Astrocyte of the hippocampus (primary cell): ENCODE measurements at places on chromosomes 12 and 14.

GRCh38 chr12:40375076-40375475 is 150.3 kb downstream of the LRRK2 start:
- no peak for DNase-seq

DNA sequence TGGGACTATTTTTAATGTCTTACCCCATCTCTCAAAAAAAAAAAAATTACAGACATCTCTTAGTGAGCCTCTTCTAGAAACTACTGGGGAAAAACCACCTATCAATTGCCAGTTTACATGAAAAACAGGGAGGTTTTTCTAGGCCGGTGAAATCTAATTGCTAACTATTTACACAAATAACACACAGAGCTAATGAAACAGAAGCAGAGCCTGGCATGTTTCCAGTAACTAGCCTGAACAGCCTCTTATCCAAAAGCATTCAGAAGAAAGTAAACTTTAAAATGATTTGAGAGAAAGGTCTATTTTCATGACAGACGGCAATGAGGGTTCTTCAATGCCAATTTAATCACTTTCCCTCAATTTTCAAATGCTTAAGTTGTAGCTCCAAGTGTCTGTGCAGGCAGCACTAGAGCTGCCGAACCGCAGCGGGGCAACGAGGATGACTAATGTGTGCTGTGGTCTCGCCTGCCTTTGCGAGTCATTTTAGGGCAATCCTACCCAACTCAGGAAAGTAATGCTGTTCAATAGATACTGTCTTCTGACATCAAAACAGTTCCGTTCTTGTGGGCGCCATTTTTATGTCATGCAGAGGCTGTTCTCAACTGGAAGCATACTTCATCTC is 84.6 kb downstream of the SETD3 start:
- peak; percentile 91 for DNase-seq

- DNase-seq, result no peak
Measured at GRCh38 chr12:123924539-123924938, 48.1 kb downstream of the CCDC92 start.

- no peak for DNase-seq
Measured at GRCh38 chr12:46942579-46942978, 116.8 kb upstream of the SLC38A4 start.

GRCh38 chr14:98103705-98104104 is 1168.3 kb downstream of the BCL11B start:
- no peak for DNase-seq

DNA sequence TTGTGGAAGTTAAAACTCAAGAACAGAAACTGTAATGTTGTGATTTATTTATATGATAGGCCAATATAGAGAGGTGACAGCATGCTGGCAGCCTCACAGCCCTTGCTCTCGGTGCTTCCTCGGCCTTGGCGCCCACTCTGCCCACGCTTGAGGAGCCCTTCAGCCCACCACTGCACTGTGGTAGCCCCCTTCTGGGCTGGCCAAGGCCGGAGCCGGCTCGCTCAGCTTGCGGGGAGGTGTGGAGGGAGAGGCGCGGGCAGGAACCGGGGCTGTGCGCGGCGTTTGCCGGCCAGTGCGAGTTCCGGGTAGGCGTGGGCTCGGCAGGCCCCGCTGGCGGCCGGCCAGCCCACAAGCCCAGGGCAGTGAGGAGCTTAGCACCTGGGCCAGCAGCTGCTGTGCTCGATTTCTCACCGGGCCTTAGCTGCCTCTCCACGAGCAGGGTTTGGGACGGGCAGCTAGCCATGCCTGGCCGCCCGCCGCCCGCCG is 65.8 kb upstream of the SLC8A3 start:
- DNase-seq, result peak; percentile 69

- DNase-seq, result no peak
Measured at GRCh38 chr12:120933786-120934185, 29.6 kb upstream of the SPPL3 start.

DNA sequence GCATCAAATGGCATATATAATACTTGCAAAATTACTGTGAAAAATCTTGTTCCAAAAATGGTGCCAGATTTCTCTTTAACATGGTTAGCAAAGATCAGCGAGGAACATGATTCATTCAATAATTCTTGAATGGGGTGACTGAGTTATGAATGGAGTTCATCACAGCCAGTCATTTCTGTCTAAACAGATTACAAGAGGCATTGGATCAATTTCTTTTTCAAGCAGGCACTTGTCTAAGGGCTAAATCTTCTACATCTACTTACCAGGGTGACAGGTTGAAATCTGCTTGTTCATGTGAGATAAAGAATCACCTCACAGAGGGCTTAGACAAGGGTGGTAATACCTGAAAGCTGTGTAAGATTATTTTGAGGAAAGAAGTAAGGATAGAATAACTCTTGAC is 247.7 kb downstream of the ATP23 start:
- DNase-seq, result no peak

GRCh38 chr12:124772289-124773170 is 91.1 kb downstream of the SCARB1 start:
- no peak for DNase-seq

DNA sequence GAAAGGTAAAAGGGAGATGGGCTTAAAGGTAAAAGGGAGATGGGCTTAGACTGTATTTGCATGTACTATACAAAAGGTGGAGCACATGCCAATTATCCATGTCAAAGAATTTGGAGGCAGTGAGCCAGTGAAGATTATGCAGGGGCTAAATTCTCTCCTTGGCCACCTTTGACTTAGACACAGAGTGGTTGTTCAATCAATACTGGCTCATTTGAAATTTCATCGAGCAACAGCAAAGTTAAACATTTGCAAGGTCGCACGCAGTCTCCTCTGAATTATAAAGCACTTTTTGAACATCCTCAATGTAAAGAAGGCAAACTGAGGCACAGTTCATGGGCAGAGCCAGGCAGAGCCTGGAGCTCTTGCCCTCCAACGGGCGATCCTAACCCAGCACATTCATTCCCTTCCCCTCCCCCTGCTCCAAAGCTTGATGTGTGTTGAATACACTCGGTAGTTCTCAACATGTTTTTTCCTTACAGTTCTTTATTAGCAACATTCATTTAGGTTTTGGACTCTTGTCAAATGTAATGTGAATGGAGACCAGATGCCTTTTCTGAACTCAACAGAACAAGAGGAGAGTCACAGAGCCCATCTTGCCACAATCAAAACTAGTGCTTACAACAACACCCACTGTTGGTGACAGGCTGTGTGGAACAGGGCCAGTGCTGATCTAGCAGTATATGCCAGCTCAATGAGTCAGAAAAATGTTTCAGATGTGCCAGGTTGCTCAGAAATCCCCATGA is 169.7 kb upstream of the G2E3 start:
- DNase-seq, result peak; percentile 88

- DNase-seq, result no peak
Measured at GRCh38 chr12:79143803-79144202, 279.2 kb downstream of the SYT1 start.

DNA sequence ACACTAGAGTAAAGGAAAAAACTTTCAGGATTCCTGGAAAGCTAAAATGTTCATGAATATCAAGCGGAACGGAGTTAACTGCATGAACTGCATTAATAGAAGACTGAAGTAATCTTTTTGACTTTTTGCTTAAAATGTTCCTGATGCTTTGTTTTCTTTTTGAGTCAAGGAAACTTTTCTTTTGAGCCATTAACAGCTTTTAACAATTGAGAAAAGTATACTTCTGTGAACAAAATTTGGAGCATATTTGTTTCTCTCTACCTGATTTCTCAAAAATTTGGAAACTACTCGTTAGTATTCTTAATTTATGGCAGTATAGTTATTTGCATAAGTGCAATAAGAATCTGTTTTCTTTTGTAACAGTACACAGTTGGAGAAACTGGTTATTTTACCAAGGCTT is 78.5 kb downstream of the CALM1 start:
- no peak for DNase-seq

GRCh38 chr12:40145896-40146295 is 40.0 kb upstream of the SLC2A13 start:
- no peak for DNase-seq

GRCh38 chr12:29167445-29167844 is 18.4 kb downstream of the FAR2 start:
- DNase-seq, result no peak

GRCh38 chr12:15719230-15719629 is 70.0 kb downstream of the EPS8 start:
- DNase-seq, result no peak

DNA sequence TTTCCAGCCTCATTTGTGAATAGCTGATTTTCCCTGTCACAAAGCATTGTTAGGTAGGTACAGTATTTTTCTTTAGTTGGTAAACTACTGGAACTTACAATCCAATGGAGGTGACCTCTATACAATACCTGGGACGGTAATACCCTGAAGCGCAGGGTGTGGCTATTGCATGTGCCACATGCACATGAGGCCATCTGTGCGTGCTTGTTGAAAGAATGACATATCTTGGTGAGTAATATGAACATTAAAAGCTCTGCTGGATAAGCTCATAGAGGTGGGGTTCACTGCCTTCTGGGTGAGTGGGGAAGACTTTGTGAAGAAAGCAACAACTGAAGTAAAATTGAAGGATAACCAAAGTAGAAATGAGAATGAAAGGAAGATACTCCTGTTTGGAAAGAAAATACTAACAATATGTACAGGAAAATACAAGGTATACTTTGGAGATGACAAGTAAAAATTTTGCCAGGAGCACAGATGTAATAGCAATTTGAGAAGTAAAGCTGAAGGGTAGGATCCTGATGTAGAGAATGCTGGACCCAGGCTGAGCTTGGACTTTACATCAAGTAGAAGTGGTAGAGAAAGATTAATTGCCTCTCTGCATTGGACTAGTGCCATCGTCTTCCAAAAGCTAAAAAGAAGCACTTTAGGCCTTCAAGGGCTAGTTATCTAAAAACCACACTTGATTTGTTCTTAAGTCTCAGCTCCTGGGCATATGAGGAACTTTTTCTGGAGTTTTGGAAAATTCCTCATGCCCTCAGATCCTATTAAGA is 97.1 kb downstream of the SLC38A6 start:
- no peak for DNase-seq

DNA sequence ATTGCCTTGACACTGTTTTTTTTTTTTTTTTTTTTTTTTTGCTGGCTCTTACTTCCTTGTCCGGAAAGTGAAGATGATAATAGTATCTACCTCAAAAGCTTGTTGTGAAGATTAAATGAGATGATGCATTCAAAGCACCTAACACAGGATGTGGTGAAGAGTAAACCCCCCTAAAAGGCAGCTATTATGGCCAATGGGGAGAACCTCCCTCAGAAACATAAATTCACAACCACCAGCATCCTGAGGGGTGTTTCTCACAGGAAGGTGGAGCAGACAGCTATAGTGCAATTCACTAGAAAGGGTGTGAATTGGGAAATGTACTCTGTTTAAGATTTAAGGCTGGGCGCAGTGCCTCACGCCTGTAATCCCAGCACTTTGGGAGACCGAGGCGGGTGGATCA is 85.4 kb upstream of the CRY1 start:
- no peak for DNase-seq

- peak; percentile 53 for DNase-seq
Measured at GRCh38 chr12:88519802-88520435, 60.4 kb downstream of the KITLG start.

- DNase-seq, result no peak
Measured at GRCh38 chr12:91968076-91968776, 177.4 kb downstream of the BTG1 start.

GRCh38 chr12:13719986-13720385 is 261.4 kb downstream of the GRIN2B start:
- no peak for DNase-seq

- DNase-seq, result no peak
Measured at GRCh38 chr14:76936483-76936882, 92.0 kb downstream of the IRF2BPL start.

DNA sequence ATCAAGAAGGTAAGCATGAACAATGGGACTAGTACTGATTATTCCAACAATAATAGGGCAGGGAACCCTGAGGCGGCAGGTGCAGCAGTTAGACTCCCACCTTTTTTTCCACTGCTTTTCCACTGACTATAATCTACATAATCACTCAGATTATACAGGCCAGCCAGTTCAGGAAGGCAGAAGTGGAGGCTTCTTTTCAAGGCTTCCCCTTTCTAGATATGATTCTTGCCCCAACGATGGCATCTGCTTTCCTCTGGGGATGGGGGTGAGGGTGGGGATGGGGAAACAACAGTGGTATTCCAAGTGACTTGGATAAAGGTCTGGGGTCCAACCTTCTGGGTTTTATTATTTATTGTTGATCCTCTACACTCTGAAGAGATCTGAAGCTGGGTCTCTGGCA is 331 bp downstream of the NCKAP1L start:
- DNase-seq, result no peak

GRCh38 chr12:462936-463705 is 3.4 kb downstream of the B4GALNT3 start:
- peak; percentile 33 for DNase-seq

GRCh38 chr12:48542300-48542928 is 17.0 kb downstream of the OR8S1 start:
- DNase-seq, result peak; percentile 48

DNA sequence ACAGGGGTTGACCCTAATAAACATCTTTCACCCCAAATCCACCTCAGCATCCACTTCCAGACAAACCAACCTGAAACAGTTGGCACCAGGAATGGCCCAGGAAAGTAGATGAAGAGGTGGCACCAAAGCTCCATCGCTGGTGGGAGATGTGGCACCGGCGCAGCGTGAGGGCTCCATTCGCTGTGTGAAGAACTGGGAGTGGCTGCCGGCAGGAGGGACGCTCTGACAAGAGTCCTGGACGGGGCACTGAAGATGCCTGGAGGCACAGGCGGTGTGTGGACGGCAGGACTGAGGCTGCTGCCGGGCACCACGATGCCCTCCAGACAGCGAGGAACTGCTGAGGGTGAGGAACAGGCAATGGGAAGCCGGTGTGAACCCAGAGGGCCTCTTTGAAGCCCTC is 29.3 kb downstream of the DIO3 start:
- no peak for DNase-seq

DNA sequence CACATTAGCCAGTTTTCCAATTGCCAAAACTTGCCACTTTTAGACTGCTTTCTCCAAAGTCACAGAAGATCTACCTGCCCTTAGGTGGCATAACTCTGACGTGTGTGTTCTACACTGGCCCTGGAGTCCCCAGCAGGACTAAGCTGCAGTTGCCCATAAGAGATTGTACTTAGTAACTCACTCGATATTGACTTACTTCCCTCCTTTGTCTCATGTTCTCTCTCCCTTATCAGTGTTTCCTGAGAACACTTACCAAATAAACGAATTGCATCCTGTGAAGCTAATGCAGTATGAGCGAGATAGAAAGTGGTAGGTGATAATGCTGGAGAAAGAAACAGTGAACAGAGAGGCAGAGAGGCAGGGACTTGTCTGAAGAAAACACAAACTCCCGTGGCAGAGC is 117.2 kb downstream of the NUAK1 start:
- no peak for DNase-seq
